Fibroblast of skin of left biceps (primary cell): ENCODE measurements at places on chromosomes 3 and 15.

DNA sequence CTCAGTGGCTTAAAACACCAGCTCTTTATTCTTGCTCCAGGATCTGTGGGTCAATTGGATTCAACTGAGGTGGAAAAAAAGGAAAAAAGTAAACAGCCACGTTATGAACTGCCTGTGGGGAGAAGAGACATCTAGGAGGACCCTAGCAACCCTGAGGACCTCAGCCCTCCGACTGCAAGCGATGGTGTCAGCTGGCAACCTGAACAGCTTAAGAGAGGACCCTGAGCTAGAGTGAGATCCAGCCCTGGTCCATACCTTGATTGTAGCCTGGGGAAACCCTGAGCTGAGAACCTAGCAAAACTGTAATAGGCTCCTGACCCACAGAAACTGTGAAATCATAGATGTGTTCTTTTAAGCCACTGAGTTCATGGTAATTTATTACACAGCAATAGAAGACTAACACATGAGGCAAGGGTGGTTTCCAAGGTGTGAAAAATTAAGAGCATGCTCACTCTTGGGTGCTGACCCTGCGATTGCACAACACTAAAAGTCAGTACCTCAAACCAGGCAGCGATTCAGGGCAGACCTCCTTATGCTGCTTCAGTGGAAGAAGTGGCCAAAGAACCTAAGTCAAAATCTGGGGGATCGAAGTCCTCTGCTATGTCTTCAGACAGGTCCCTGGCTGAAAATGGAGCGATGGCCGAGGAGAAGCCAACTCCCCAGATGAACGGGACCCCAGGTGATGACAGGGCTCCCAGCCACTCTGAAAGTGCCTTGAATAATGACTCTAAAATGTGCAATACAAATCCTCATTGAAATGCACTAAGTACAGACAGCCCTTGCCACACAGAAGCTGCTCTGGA, 57.7 kb downstream of the GASK1A start:
- no peak for DNase-seq

GRCh38 chr3:64645243-64645642, 42.6 kb downstream of the ADAMTS9 start:
- no peak for DNase-seq

- DNase-seq, result no peak
Measured at GRCh38 chr3:126053949-126054569, 29.9 kb downstream of the SLC41A3 start.

GRCh38 chr15:64597477-64597822, 137.1 kb downstream of the ZNF609 start:
- DNase-seq, result no peak

- DNase-seq, result no peak
Measured at GRCh38 chr3:131928593-131928992, 106.2 kb downstream of the CPNE4 start.

GRCh38 chr3:143605233-143605950, 242.9 kb downstream of the SLC9A9 start:
- DNase-seq, result no peak

GRCh38 chr15:61653110-61653509, 407.1 kb downstream of the VPS13C start:
- no peak for DNase-seq

GRCh38 chr3:15291589-15292541, 40.5 kb downstream of the SH3BP5 start:
- no peak for DNase-seq

DNA sequence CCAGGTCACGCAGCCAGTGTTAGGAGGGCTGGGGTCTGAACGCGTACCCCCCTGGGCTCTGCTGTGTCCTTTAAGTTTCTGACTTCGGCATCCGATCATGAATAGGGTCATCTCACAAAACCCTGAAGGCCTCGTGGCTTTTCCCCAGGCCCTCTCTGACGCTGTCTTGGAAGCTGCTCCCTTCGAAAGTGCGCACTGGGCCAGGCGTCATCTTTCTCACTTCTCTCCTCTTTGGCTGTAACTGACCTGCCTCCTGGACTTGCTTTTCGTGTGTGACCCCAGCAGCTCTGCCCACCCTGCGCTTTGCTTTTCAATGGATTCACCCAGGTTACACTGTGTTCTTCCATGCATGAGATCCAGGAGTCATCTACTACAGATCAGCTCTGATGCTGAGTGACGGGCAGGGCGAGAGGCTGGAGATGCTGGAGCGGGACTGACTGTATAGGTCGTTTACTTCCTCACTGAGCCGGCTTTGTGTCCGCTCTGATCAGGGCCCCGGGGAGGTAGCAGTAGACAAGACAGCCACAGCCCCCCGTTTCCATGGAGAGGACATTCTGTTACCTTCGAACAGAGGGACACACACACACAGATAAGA, 45.0 kb upstream of the PCSK6 start:
- DNase-seq, result no peak

GRCh38 chr15:85172846-85173490, 191.3 kb downstream of the PDE8A start:
- no peak for DNase-seq

- DNase-seq, result no peak
Measured at GRCh38 chr15:84949845-84950569, 31.6 kb upstream of the PDE8A start.

GRCh38 chr3:151460774-151461450, at the start of gene IGSF10:
Gene IGSF10, minus strand, starts transcription at chr3:151461061. Its CDS starts 2,352 bp downstream, at chr3:151458709.
- no peak for DNase-seq

- DNase-seq, result no peak
Measured at GRCh38 chr3:123783050-123783689, 101.0 kb downstream of the MYLK start.
